ENCODE measurements at places on chromosomes 16 and 17.

DNA sequence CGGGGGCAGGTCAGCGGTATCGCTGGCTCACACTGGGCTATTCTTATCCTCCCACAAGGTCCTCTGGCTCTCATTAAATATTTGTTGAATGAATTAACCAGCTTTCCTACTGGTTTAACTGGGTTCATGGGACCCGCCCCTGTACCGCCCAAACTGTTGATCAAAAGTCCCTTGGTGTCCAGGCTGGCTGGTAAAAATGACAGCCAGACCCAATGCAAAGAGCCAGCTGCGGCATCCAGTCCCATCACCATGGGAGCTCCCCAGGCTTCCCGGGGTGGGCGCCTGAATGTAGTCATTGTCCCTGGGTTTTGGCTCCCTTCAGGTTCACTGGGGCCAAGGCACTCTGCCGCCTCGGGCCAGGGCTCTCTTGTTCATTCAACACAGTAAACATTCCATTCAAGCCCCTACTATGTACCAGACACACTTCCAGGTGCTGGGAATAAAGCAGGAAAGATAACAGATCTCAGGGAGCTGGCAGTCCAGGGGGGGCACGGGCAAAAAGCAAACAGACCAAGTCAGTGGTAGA is 11.7 kb upstream of the ATP2C2 start:
- no peak for DNase-seq

DNA sequence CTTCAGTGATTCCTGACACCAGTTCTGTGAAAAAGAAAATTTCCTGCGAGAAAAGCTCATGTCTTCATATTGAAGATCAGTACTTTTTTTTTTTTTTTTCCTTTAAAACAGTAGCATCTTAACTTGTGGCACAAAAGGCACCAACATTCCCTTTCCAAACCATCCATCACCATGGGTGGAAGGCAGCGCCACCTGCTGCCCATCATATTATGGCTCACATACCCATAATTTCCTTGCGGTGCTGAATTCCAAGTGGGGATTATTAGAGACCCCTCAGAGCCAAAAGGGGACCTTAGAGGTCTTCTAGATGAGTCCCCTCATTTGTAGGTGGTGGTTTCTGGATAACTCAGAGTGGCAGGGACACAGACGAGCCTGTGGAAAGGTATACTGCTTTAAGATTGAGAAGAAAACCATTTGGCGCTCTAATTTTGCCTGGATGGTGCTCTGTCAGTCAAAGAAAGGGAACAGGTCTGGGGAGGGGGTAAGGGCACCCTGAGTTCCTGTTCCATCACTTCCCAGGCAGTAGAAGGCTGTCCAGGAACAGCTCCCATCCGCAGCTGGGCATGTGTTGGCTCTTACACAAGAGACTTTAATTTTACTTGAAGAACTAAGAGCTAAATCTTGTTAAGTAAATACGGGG is 7.9 kb upstream of the SOST start:
- peak; percentile 81 for DNase-seq

DNA sequence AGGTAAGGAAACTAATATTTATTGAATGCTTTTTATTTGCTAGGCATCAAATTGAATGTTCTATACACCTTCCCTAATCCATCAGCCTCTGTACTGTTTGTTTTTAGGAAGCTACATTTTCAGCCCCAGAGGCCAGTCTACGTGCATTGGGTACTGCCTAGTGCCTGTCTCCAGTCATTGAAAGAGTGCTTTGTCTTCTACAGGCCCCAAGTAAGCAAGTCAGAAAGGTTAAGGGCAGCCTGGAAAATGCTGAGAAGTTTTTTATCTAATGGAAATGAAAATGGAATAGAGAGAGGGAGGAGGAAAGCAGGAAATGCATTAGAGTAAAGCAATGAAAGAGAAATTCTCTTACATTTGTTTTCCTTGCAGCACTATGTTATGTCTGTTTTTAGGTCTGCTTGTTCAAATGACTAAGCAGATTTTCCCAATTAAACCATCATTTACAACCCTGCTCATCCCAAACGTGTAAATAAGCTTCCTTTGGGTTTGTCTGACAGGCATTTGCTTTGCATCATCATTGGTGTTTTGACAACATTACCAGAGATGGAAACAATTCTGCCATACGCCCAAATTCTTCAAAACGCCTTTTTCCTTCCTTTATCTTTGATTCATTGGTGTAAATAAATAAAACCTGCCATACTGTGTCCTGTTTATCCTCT is 116.0 kb upstream of the GOT2 start:
- DNase-seq = no peak

GRCh38 chr17:57441270-57441600 is 184.9 kb downstream of the MSI2 start:
- no peak for DNase-seq

GRCh38 chr17:80106176-80106575 is 4.8 kb downstream of the GAA start:
- peak; percentile 46 for DNase-seq

- no peak for DNase-seq
Measured at GRCh38 chr17:40821536-40821935, 878 bp downstream of the KRT10 start.

GRCh38 chr16:48947371-48947713 is 334.3 kb downstream of the CBLN1 start:
- no peak for DNase-seq

DNA sequence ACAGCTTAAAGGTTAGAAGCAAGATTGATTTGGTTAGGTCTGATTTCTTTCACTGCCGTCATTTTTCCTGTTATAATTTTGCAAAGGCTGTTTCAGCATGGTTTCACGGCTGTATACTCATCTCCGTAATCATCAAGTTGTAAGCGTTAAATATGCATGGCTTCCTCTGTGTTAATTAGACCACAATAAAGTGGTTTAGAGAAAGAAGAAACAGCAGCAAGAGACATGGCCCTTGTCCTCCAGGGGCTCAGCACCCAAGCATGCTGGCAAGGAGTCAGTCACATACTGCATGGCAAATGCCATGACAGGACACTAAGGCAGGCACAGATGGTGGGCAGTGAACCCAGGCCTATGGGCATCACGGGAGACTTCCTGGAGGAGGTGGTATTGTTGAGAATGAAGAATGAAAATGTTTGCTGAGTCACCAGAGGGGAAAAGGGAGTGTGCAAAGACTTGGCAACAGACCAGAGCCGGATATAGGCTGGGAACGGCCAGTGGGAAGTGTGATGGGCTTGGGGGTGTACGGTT is 61.4 kb upstream of the PLCG2 start:
- DNase-seq = no peak

GRCh38 chr16:50702725-50703124 is 9.3 kb downstream of the NOD2 start:
- no peak for DNase-seq

DNA sequence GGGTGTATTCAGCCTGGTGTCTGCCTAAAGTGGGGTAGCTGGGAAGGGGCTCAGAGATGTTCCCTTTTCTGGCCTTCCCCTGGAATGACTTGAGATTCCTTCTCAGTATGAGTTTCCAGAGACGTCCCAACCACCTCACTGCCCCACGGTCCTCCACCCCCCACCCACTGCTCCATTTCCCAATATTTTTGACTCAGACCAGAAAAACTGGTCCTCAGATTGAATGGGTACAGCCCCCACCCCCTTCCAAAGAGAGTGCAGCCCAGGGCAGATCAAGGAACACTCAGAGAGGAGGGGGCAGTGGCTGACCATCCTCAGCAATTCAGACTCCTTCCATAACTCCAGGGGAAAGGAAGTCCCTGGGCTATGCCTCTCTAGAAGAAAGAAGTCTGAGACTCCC is 3.2 kb downstream of the ACLY start:
- no peak for DNase-seq

DNA sequence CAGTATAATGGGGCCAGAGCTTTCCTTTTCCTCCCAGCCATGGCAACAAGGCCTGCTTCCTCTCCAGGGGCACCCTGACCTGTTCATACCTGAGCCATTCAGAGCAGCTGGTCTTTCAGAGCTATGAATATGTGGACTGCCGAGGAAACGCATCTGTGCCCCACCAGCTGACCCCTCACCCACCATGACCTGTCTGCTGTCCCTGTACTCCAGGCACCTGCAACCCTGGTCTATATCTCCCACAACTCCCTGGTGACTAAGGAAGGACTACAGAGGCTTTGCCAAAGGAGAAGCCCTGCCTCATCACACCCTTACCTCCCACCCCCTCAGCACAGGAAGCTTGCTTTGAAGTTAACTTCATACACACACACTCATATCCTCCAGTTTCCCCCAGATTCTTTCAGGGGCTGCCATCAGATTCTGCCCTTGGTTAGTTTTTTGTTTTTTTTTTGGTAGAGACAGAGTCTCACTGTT is 6.0 kb downstream of the TMEM106A start:
- peak; percentile 25 for DNase-seq

GRCh38 chr17:35429702-35430101 is 2.6 kb downstream of the SLFN12 start:
- no peak for DNase-seq

- peak; percentile 91 for DNase-seq
Measured at GRCh38 chr16:70395345-70395901, 43.5 kb downstream of the ST3GAL2 start.

GRCh38 chr16:55077266-55077665 is 146.6 kb downstream of the IRX5 start:
- DNase-seq = no peak

GRCh38 chr17:3669548-3669947 is 936 bp downstream of the EMC6 start:
- no peak for DNase-seq

DNA sequence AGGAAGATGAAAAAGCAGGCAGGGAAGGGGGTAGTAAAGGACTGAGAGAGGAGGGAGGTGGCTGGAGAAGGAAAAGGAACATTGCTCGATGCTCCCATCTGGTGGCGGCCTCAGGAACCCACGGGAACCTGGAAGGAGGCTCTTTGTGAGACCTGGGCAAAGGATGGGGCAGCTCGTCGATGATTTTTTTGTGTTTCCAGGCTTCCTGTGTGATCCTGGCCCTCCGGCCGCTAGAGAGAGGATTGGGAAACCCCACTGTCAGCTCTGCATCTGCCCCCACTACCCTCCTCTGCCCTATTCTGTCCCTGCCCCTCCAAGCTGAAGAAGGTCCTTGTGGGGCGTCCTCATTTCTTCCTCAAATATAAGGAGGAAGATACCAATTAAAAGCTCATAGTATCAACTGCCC is 6.6 kb downstream of the WFIKKN2 start:
- peak; percentile 83 for DNase-seq

DNA sequence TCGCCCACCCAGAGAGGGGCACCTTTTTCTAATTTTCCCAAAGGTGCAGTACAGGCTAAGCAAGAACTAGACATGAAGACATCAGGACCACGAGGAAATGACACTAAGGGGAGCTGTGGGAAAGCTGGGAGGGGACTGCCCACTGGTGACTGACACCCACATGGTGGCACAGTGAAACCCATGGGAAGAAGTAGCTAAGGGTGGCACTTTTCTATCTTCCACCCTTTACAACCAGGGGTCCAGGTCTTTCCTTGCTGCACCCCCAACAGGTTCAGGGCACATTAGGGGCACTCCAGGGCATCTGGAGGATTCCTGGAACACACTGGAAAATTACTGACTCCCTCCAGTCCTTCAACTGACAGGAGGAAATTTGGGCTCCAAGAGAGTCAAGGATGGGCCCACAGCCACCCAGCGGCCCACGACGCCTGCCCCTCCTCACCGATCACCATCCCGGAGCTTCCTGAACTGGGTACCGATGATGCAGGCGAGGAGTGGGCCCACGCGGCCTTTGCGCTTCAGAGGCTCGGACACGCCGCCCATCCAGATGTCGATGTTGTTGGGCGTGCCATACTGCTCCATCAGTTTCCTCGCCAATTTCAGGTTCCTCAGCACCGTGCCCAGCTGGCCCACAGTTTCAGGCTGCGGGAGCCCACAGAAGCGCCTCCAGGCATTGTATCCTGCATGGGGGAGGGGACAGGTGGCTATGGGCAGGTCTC is 9.4 kb downstream of the MPO start:
- no peak for DNase-seq

DNA sequence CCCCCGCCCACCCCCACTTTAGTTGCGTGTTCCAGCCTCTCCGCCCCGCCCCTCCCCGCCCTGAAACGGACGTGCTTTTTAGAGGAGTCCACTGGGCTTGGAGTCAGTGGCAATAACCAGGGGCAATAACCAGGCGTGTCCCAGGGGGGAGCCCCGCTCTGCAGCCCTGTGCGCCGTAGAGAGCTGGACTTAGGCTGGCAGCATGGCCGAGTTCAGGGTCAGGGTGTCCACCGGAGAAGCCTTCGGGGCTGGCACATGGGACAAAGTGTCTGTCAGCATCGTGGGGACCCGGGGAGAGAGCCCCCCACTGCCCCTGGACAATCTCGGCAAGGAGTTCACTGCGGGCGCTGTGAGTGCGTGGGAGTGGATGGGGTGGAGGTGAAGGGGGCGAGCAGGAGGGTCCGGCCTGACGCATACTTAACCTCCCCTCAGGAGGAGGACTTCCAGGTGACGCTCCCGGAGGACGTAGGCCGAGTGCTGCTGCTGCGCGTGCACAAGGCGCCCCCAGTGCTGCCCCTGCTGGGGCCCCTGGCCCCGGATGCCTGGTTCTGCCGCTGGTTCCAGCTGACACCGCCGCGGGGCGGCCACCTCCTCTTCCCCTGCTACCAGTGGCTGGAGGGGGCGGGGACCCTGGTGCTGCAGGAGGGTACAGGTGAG is at the start of gene ALOX15B:
Gene ALOX15B, plus strand, starts transcription at position 106 of the 657 bp plus-strand sequence. Its CDS starts 97 bp downstream, at position 203.
- DNase-seq = peak; percentile 92

DNA sequence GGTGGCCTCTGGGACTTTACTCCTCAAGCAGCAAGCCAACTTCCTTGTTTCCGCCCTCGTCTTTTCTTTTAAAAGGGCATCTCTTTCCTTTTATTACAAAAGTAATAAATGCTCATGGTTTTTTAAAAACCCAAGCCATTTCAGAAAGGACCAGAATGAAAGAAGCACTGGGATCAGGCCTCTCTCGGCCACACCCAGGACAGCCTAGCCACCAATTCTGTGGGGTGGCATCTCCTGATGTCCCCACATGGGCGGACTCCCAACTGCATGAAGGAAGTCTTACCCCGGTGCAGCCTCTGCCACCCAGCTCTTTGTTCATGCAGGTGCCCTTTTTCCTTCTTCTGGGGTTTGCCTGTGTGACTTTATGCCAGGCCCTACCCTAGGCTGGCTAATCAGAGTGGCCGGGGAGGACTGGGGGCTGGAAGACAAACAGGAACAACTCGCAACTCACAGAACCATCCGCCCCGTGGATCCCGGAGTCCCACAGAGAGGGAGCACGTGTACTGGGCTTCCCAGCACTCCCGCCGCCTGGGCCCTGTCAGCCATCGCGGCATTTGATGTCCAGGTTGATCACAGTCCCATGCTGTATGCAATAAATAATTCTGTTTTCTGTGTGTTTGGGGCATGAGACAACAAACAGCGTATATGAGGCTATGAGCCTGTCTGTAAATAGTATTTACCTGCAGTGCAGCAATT is 2.6 kb upstream of the RASD1 start:
- peak; percentile 54 for DNase-seq
